Activated T-helper 1 cell treated with Interleukin-2 at 50 U/mL for 16 hours (primary cell): ENCODE measurements at places on chromosomes 1 and 21.

DNA sequence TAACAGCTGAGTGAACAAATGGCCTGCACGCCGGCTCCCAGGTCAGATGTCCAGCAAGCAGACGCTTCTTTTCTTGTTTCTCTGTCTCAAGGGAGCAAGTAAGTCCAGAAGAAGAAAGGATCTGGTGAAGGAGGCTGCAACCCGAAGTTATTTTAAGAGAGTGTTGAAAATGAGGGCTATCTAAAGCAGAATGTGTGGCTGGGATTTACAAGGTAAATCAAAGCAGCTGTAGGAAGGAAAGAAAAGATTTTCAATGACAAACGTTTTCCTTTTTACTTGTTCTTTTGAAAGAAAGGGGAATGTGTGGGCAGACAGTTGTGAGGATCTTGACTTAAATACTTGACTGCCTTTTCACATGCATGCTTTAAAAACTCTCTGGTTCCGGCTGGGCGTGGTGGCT is 311.5 kb downstream of the KIF26B start:
- no peak for DNase-seq

DNA sequence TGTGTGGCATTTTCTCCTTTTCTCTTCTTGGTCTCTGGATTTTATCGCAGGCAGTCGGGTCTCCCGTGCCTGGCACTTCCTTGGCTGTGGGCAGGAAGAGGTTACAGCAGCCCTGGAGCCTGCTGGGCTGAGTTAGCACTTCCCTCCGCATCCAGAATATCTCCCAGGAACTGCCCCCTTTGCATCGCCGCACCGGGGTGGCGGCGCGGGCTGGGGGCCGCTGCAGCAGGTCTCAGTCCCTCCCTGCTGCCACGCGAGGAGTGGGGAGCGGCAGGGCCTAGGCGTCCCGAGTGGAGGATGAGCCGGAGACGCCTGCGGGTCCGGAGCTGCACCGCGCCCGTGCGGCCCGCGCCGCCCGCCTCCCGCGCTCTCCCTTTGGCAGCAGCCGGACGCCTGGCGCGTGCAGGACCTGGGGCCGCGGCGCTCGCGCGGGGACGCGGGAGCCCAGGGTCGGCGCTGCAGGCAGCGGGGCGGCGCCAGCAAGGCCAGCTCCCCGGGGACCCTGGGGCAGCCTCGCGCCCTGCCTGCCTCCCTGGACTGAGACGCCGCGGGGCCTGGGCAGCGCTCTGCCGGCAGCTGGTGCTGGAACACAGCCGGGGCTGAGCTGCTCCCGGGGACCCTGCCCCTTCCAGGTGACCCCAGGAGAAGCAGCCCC is 192.8 kb downstream of the PRDM2 start:
- no peak for DNase-seq

DNA sequence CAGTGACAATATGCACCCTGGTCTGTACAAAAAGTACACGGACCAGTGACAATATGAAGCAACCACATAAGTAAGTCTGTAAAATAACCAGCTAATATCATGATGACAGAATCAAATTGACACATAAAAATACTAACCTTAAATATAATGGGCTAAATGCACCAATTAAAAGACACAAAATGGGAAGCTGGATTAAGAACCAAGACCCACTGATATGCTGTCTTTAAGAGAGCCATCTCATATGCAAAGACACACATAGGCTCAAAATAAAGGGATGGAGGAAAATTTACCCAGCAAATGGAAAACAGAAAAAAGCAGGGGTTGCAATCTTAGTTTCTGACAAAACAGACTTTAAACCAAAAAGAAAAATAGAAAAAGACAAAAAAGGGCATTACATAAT is 70.4 kb upstream of the VCAM1 start:
- DNase-seq, result no peak

DNA sequence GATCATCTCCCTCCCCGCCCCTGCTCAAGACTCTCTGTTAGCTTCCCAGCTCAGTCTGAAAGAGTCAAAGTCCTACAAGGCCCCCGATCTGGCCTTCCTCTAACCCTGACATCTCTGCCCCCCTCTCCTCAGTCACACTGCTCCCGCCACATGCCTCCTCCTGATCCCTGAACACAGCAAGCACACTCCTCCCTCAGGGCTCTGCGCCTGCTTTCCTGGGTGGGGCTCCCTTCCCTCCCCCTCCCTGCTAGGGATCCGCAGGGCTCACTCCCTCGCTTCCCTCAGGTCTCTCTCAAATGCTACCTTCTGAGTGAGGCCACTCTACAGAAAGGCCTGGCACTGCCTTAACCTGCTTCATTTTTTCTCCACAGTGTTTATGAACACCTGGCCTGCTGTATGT is 5.7 kb upstream of the GALE start:
- DNase-seq, result no peak

DNA sequence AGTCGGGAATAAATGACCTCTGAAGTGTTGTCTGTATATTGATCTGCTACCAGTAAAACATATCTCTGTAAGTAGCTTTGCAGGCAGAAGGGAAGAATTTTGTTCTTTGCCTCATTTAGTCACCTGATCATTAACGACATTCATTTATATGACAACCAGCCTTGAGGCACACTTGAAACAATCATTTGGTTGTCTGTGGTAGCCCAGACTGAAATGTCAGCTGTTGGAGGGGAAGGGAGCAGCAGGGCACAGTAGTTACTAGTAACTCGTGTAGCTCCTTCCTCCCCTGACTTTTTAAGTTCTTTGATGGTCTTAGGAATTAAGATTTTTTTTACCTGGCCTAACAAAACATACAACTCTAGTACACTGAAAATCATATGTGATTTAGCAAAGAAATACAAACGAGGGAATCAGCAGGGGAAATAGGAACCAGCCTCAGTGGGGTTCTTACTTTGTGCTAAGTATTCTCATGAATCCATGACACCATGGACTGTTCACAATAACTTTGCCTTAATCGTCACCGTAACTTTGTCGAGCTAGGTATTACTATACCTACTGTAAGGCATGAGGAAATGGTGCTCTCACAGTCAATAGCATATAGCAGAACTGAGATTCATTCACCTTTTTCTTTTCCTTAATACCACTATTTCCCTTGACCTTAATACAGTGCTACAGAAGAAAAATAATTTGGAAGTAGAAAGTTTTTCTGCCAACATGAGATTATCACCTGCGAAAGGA is 6.4 kb downstream of the IL12RB2 start:
- DNase-seq, result no peak
